ENCODE measurements at places on chromosomes 3 and 15.
A peak's percentile ranks its signal among the peaks of the same experiment; 100 is the strongest.

DNA sequence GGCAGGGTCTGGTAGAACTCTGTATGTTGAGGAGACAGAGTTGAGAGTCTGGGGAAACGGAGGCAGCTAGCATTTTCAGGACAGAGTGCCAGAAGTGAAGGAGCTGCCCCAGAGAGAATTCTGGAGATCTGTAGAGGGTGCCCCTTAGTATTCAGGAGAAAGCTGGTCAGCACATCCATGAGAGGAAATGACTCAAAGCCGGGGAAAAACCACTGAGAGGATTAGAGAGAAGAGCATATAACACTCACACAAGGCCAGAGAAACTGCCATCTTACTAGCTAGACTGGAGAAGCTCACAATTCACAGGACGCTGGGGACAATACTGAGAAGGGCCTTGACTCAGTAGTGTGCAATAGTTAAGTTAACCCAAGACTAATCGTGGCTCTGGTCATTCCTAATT is 75.7 kb upstream of the DPPA4 start:
- no peak for DNase-seq

DNA sequence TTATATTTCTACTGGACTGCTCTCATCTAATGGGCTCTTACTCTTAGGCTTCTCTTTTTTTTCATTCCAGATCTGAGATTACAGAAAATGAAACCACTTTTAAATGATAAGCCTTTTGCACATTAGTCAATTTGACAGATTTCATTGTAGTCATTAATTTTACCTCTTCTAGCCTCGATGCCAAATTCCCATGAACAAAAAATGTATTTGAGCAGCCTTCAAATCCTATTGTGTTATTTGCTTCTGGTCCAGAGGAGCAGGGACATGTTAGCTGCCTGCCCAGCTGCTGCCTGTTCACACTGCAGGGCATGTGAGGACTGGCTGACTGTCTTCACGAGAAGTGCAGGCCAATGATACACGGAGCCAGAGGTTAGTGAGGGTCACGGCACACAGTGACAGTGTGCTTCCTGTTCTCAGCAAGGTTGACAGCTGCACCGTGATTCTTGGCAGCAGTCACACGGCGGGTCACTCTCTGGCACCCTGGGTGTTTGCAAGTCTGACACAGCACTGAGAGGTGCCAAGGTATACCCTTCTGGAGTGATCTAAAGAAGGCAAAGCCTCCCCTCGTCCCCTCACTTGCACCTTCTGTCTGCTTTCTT is 40.8 kb downstream of the KAT2B start:
- DNase-seq = peak; percentile 67

GRCh38 chr3:32843510-32844321 is 25.9 kb downstream of the TRIM71 start:
- DNase-seq = no peak

GRCh38 chr3:194407423-194407822 is 8.4 kb upstream of the GP5 start:
- no peak for DNase-seq

- DNase-seq = no peak
Observed at GRCh38 chr15:67154249-67154648, 88.8 kb downstream of the SMAD3 start.

- no peak for DNase-seq
Observed at GRCh38 chr3:12842469-12842868, 1.1 kb upstream of the RPL32 start.

GRCh38 chr3:80079886-80080285 is 312.1 kb upstream of the ROBO1 start:
- no peak for DNase-seq

DNA sequence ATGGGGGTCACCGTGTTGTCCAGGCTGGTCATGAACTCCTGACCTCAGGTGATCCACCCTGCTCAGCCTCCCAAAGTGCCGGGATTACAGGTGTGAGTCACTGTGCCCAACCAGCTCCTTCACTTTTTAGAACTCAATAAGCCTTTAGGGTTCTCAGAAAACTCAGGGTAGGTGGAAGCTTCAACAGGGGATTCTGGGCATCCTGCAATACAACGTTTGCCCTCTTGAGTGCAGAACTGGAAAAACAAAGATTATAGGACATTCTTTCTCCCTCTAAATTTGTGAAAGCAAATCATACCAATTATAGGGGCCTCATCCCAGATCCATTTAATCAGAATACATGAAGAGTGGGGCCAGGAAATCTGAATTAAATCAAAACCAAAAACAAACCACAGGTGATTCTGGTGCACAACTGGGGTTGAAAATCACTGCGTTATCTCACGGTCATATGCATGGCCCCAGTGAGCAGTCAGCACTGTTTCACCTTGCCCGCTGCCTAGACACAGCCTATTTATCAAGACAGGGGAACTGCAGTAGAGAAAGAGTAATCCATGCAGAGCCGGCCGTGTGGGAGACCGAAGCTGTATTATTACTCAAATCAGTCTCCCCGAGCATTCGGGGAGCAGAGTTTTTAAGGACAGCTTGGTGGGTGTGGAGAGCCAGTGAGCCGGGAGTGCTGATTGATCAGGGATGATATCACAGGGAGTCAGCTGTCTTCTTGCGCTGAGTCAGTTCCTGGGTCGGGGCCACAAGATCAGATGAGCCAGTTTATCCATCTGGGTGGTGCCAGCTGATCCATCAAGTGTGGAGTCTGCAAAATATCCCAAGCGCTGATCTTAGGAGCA is 58.4 kb downstream of the TMEM44 start:
- peak; percentile 17 for DNase-seq

DNA sequence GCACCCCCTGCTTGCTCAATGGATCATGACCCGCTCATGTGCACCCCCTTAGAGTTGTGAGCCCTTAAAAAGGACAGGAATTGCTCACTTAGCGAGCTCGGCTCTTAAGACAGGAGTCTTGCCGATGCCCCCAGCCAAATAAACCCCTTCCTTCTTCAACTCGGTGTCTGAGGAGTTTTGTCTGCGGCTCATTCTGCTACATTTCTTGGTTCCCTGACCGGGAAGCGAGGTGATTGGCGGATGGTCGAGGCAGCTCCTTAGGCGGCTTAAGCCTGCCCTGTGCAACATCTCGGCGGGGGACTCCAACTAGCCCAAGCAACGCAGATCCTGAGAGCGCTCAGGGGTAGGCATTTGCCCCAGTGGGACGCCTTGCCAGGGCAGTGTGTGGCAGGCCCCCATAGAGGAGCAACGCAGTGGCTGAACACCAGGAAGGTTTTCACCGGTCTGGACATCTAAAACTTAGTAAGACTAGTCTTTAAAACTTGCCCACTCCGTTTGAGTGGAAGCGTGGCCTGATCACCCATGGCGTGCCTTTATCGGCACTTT is 9.5 kb downstream of the SLCO2A1 start:
- no peak for DNase-seq

GRCh38 chr3:79844176-79844575 is 76.4 kb upstream of the ROBO1 start:
- no peak for DNase-seq

DNA sequence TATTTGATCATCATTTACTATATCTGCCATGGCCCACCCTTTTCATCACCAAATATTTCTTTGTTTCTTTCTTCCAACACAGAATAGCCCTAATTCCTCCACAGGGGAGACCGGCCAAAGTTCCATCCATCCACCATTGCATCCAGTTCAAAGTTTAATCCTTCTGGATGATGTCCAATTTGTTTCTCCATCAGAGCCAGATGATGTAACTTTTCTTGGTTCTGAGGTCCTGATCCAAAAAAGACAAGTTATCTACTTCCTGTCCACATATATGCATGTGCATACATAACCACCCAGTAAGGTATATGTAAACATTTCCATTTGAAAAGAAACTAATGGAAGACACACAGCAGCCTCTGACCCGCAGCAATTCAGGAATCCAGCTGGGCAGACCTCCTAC is 237.3 kb downstream of the SHOX2 start:
- DNase-seq = no peak

DNA sequence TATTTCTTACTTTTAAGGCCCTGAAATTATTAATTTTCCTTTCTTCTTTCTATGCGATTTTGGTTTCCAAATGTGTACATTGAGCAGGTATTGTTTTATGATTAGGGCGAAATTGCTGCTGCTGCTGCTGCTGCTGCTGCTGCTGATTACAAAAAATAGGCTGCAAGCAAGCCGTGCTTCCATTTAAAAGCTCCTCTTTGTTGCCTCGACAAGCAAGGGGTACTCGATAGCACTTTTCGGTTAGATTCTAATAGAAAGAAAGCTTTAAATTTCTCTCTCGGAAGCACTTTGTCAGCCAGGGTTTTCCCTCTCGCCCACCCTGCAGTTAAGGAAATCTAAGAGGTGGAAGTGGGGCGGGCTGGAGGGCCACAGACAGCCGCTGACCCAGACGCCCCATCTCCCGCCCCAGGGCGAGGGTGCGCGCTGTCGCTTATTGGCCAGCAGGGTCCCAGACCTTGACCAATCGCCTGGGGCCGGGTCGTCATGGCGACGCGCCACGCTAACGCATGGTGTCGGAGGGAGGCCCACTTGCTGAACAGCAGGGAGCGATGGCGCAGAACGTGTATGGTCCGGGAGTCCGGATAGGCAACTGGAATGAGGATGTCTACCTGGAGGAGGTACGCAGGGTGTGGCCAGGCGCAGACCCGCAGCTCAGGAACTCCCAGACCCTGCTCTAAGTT is at the start of gene CFAP161:
Gene CFAP161, plus strand, starts transcription at position 489 of the 680 bp plus-strand sequence. Its CDS starts 60 bp downstream, at position 549.
- DNase-seq = no peak

DNA sequence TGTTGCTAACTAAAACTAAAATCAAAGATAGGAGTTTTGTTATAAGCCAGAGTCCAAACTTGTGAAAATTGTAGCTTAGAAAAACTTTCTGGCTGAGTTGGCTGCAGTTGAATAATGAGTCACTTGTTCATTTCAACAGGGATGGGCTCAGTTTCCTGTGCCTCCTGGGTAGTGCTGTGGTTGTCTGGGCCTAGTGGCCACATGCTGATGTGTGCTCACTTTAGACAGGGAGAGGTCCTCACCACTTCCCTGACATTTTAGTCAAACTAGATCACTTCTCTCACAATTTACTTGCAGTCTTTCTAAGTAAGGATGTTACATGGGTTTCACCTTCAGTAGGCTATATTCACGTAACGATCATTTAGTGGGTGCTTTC is 6.3 kb upstream of the UBE2Q2 start:
- DNase-seq = peak; percentile 91

DNA sequence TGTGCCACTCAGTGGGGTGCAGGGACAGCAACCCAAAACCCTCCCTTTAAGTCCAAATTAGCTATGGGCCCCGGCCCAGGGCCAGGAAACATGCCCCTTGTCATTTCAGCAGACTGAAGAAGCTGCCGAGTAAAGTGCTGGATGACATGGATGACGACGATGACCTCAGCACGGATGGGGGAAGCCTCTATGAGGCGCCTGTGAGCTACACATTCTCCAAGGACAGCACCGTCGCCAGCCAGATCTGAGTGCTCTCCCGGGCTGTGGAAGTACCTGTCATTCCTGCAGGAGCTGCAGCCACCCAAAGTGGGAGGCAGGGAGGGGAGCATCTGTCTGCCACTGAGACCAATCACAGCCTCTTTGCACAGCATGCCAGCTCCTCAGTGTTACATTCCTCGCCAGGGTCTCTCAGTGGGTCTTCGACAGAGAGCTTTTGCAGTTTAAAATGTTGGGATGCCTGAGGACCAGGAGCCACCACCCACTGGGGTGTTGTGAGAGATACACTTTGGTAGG is 44.4 kb upstream of the MYZAP start:
- DNase-seq = no peak

DNA sequence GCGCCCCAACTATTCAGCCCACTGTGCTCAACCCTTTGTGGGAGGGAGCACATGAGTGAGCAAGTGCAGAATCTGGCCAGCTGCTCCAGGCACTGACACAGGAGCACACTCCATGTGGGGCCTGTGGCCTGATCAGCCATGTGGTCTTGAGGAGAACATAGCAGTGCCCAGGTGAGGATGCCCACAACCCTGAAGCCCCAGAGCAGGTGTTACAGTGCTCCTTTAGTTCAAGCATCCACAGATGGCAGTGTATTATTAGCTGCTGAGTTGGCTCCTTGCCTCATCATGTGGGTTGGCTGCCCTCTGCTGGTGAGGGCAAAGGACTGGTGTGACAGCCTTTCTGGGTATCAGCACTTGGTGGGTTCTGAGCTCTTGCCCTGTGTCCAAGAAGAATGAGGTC is 1588.2 kb downstream of the SI start:
- no peak for DNase-seq

- no peak for DNase-seq
Observed at GRCh38 chr3:45991341-45991740, 4.3 kb downstream of the FYCO1 start.

- DNase-seq = no peak
Observed at GRCh38 chr3:42702982-42703694, 540 bp upstream of the HHATL start.
